ENCODE measurements at places on chromosomes 2 and 18. TPM values are rescaled to one million over a fixed set of nuclear protein-coding genes. Genes with fewer than 3 reads are reported as not detected.
A peak's percentile ranks its signal among the peaks of the same experiment; 100 is the strongest.

CFAP210 gene
- not detected for total RNA-seq

FAM237A gene
- total RNA-seq, result not detected

MC5R gene
- total RNA-seq, result not detected

FSIP2 gene
- 0.20 TPM for total RNA-seq

HMSD gene
- not detected for total RNA-seq

CAMKMT gene
- total RNA-seq, result 9.9 TPM

ANKRD30BL gene
- total RNA-seq, result not detected

TMEM37 gene
- total RNA-seq, result 0.17 TPM

DNA sequence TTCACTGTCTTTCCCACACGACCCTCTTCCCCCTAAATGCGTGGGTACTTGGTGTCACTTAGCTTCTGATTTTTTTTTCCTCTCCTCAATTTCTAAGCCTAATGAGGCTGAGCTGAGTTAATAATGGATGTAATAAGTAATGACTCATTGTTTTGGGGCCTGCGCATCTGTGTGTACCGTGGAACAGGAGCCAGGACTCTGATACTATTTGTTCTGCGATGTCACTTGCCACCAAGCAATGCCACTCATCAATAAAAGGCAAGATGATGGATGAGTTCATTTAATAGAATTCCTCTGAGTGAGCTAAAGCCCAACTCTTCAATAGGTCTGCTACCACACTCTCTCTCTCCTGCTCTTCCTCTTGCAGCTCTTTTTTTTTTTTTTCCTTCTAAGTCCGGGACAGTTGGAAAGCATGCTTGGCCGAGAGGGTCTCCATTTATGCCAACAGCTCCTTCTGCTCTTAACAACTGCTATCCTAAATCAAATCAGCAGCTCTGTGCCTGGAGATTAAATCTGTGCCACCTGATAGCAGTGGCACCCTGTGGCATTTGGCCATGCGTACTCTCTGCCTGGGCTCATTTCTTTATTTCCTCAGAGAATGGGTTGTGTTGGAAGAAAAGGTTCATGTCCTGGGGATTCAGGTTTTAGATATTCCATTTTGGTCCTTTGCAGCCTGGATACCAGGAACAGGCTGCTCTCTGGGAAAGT is 1284.2 kb upstream of the PIK3C3 start:
- H3K4me3 ChIP-seq, result no peak overlapping the region
- no peaks in the 10 kb centered on the region for H3K36me3 ChIP-seq
- H3K27me3 ChIP-seq, result no peaks in the 10 kb centered on the region
- DNase-seq, result no peak
- no peaks in the 10 kb centered on the region for H3K4me1 ChIP-seq

GRCh38 chr2:138853296-138853695 is 73.1 kb upstream of the NXPH2 start:
- DNase-seq, result no peak
- peaks cover 18% of the 10 kb centered on the region for H3K27me3 ChIP-seq
- no peak overlapping the region for H3K4me3 ChIP-seq
- no peaks in the 10 kb centered on the region for H3K36me3 ChIP-seq

- no peaks in the 10 kb centered on the region for H3K36me3 ChIP-seq
- no peak overlapping the region for H3K27ac ChIP-seq
- no peak overlapping the region for H3K4me3 ChIP-seq
- H3K27me3 ChIP-seq, result no peaks in the 10 kb centered on the region
Measured at GRCh38 chr2:139737659-139738058, 957.5 kb upstream of the NXPH2 start.

DNA sequence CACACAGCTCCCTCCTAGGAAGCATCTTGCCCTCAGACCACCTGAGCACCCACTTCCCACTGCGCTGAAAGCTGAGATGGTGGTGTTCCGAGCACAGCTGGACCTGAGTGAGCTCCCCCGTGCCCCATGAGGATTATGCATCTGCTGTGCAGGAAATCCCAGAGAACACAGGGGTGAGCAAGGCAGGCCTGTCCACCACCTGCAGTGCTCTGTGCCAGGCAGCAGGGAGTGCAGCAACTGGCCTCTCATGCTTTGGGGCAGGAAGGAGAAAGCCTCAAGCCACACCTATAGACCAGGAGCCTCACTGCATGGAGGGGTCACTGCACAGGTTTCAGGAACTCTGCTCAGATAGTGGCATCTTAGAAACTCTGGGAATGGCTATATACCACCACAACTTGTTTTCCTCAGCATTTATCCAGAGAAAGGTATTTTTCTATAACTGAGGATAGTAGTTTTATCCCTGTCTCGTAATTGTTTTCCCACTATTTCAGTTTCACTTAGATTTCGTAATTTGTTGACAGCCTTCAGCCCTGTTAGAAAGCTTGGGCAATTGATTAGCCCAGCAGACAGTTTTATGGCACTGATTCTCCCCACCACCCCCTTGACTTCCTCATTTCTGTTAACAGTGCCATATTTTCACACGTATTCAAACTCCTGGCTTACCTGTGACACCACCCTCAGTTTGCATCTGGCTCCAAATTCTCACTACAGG is 144.3 kb upstream of the DAPL1 start:
- no peak overlapping the region for H3K27ac ChIP-seq
- H3K27me3 ChIP-seq, result no peaks in the 10 kb centered on the region
- peaks cover 11% of the 10 kb centered on the region for H3K36me3 ChIP-seq

DNA sequence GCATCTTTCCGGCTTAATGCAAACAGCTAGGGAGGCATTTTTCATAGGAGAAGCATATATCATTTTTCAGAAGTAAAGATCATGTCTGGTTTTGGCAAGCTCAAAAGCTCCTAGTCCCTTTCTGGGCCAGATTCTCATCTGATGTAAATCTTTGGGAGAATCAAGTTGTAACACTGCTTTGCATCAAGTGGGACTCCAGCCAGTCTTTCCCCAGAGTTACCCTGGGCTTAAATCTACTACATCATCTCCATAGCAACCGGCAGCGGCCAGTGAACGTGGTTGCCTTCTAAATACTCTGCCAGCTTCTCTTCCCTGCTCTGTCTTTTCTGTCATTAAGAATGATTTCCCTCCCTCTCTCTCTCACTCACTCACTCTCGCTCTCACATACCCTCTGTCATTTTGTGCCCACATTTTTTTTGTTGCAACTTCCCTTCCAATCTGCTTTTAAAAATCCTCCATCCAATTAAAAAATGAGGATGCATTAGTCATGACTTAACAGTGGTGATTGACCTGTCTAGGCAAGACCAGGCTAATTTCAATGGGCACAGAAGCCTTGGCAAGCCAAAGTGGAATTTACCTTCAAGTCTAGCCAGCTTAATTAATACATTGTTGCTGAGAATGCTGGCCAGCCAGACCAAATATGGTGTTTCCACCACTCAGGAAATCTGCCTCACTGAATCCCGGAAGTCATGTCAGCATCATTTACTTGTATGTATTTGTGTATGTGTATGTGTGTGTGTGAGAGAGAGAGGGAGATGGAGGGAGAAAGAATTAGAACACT is 93.0 kb downstream of the NRP2 start:
- no peak overlapping the region for H3K27ac ChIP-seq
- peak; percentile 86 for DNase-seq
- H3K27me3 ChIP-seq, result no peaks in the 10 kb centered on the region

DNA sequence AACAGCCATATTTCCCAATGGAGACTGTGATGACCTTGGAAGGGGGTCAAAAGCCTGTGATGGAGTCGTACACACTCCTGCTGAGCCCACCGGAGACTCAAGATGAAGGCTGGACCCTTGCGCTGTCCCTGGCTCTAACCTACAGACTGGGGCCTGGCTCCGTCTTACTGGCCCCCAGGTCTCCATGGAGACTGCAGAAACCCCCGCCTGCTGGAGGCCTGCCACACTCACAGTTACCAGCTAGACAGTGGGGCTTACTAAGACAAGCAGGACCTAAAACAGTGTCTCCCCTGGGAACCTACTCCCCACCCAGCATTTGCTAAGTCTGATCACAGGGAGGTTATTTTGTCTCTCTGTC is 9.6 kb downstream of the C2orf72 start:
- H3K27ac ChIP-seq, result no peak overlapping the region
- DNase-seq, result no peak
- H3K27me3 ChIP-seq, result peaks cover 5% of the 10 kb centered on the region
- H3K4me3 ChIP-seq, result no peak overlapping the region
- no peaks in the 10 kb centered on the region for H3K36me3 ChIP-seq

- peaks cover 10% of the 10 kb centered on the region for H3K4me1 ChIP-seq
- no peak overlapping the region for H3K27ac ChIP-seq
- no peak overlapping the region for H3K4me3 ChIP-seq
- DNase-seq, result peak; percentile 16
Measured at GRCh38 chr18:46630160-46630559, 26.9 kb downstream of the LOXHD1 start.
